GM12878 (cell line): ENCODE measurements at places on chromosomes 4 and X.

DNA sequence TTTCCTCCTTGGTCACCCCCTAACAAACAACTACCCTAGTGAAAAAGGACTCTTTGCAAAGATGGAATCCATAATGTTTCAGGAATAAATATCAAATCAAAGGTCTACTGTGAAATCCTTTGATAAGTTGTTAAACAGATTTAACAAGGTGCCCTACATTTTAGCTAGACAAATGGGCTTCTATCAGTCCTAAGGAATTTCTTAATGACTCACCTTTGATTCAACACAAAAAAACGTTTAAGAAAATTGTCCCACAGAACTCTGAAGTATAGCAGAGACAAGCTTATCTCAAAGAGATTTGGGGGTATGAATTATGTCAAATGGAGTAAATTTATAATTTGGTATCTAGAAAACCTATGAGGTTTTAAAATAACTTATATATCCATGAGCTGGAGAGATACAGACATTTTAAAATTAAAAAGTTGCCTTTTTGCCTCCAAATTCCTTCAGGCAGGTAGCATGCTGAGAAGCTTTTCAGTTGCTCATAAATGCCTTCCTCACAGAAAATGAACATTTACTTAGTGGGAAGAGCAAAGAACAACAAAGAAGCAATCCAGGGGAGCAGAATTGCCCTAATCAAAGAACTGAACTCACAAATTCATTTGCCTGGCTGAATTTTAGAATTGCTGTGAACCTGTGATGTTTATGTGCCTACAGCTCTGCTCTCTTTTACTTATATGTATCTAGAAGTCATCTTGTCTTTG lies 649.3 kb downstream of the STPG2 start:
- DNase-seq: no peak

DNA sequence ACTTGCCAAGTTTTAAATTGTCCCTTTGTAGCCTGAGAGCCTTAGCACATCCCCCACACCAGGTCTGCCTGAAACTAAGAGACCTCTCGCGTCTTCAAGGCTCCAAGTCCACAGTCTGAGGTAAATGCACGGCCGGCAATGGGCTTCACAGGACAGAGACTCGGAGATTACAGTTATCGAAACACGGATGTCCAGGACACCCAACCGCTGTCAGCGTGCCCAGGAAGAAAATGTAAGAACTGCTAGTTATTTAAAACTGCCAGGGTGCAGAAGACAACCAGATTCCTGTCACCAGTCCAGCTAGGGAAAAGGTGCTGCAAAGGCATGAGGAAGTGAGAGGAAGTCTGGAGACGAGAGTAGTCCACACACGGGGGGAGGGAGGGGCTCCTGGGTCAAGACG lies 28.9 kb downstream of the ZNF827 start:
- no peak for DNase-seq

DNA sequence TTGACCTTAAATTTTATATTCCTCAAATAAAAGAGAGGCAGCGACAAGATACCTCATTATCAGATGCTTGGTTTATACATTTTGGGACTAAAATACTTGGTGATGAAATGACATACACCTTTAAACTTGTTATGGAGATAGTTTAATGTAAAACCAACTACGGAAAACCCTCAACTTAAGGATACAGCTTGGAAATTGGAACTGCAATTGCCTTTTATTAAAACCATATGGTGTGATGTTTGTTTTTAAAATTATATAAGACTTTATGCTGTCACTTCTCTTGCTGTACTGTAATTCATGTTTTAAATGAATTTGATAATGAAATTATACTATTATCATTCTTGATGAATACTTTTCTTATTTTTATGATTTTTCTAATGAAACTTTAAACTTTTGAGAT lies 25.9 kb downstream of the METTL14 start:
- no peak for DNase-seq

DNA sequence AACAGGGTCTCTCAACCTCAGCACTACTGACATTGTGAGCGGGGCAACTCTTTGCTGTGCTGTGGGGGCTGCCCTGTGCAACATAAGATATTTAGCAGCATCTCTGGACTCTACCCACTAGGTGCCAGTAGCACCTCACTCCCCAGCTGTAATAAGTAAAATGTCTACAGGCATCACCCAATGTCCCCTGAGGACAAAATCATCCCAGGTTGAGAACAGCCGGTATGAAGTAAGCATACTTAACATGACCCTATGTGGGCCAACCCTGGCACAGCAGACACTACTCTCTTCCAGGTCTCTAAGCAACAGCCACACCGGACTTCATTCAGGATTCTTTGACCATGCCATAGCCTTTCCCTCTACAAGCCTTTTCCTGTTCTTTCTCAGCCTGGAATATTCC lies 10.5 kb upstream of the MGST2 start:
- no peak for DNase-seq

- peak; percentile 53 for DNase-seq
These were observed 41.4 kb downstream of the SRPX2 start for GRCh38 chrX:100685284-100685996.

DNA sequence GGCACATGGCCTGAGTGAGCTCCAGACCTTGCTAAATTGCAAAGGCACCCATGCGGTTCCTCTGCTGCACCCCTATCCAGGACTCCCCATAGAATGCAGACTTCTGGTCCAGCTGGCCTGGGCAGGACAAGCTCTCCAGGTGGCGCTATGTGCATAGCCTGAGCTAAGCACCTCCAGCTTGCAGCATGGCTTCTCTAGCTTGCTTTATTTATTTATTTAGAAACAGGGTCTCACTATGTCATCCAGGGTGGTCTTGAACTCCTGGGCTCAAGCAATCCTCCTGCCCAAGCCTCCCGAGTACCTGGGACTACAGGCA lies 5.5 kb upstream of the WFS1 start:
- no peak for DNase-seq

GRCh38 chr4:150625033-150625432 lies 43.1 kb downstream of the MAB21L2 start:
- DNase-seq: no peak

- no peak for DNase-seq
These were observed 20.0 kb downstream of the ZNF330 start for GRCh38 chr4:141240671-141241070.

DNA sequence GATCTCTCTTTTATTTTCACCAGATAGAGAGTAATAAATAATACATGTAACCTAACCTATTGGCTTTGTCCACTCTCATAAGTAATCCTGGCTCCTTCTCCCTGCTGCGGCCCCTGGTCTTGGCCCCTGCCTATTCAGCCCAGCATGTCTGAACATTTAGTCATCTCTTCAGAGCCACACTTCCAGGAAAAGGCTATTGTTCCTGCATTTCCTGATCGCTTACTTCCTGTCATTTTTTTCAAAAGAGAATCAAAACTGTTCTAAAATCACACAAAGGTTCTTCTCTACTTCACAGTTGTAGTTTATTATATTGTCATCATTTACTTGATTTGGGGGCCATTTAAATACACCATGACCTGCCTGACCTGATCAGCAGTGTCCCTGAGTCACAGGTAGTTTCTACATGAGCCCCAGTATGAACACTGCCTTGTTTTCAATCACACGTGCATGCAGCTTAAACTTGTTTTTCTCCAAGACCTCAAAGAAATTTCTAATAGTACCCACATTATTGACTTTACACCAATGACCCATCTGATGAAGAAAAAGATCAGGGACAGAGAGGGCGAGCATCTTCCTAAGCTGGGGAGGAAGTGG lies 47.4 kb upstream of the KDR start:
- DNase-seq: no peak

GRCh38 chr4:165448700-165449099 lies 69.9 kb downstream of the CPE start:
- no peak for DNase-seq

- peak; percentile 83 for DNase-seq
These were observed 54.0 kb downstream of the SLC9A7 start for GRCh38 chrX:46704767-46705386.

- DNase-seq: no peak
These were observed 366.7 kb upstream of the FAT1 start for GRCh38 chr4:187090401-187090800.

GRCh38 chr4:69025191-69025998 lies 70.9 kb upstream of the UGT2B7 start:
- DNase-seq: no peak

DNA sequence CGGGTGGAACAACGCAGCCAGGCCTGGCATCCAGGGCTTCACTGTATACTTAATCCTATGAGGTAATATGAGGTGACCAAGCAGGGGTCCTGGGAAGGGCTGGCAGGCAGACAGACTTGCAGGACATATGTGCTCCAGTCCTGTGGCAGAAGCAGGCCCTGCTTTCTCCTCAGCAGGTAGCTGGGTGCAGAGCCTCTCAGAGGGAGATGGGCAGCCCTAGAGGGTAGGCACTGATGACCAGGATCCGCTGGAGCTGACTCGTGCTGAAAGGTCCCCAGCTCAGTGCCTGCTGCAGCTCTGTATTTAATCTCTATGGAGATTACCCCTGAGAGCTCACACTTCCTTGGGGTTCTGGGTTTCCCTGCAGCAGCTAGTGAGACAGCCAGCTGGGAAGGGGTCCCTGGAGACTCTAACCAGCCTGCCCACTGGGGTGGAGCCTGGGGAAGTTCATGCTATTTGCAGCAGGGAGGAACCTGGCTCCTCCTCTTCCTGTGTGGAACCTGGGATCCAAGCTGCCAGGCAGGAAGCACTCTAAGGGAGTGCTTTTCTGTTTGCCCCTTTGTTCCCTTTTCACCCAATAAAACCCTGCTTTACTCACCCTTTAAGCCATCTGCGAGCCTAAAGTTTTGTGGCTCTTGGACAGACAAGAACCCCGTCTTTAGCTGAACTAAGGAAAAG lies 339.2 kb downstream of the DCAF12L2 start:
- DNase-seq: no peak
